Sigmoid colon (tissue), 7 donors: ENCODE measurements at places on chromosomes 6 and 20. TPM values are rescaled to one million over a fixed set of nuclear protein-coding genes. Genes with fewer than 3 reads are reported as not detected.

DNA sequence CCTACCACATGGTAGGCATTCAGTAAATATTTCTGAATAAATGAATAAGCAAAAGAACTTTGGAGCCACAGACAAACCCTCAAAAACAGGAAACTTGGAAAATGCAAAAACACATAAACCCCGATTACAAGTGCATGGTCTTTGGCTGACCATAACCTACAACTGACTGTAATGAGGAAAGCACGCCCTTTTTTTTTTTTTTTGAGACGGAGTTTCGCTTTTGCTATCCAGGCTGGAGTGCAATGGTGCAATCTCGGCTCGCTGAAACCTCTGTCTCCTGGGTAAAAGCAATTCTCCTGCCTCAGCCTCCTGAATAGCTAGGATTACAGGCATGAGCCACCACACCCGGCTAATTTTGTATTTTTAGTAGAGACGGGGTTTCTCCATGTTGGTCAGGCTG is 11.9 kb upstream of the LATS1 start:
- DNase-seq: no peak

DNA sequence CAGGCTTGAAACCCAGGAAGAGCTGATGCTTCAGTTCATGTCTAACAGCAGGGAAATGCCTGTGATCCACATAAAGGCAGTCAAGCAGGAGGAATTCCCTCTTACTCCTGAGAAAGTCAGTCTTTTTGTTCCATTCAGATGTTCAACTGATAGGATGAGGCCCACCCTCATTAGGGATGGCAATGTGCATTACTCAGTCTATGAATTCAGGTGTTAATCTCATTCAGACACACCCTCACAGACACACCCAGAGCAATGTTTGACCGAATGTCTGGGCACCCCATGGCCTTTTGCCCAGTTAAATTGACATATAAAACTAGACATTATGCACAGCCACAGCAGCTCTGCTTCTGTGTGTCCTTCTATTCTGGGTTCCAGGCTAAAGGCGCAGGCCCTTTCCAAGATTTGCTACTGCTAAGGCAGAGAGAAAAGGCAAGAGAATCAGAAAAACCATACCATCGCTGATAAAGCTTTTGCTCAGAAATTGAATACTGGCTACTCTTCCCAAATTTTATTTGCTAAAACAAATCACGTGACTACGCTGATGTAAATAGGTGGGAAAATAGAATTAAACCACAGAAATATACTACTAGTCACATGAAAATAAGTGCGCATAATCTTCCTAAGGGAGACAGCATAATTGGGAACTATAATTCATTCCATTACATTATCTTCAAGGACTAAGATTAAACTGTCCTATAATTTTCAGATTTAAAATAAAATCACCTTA is 625.0 kb upstream of the MAN1A1 start:
- no peak for DNase-seq

GRCh38 chr6:163367497-163368183 is 46.9 kb upstream of the QKI start:
- DNase-seq: no peak

- DNase-seq: no peak
Measured at GRCh38 chr6:163199371-163199770, 215.1 kb upstream of the QKI start.

Gene PLCB4
- total RNA-seq: 12.4 TPM
